ENCODE measurements at places on chromosomes 7 and 10.

GRCh38 chr10:120420421-120420820 lies 36.6 kb upstream of the PLPP4 start:
- no peak for DNase-seq

DNA sequence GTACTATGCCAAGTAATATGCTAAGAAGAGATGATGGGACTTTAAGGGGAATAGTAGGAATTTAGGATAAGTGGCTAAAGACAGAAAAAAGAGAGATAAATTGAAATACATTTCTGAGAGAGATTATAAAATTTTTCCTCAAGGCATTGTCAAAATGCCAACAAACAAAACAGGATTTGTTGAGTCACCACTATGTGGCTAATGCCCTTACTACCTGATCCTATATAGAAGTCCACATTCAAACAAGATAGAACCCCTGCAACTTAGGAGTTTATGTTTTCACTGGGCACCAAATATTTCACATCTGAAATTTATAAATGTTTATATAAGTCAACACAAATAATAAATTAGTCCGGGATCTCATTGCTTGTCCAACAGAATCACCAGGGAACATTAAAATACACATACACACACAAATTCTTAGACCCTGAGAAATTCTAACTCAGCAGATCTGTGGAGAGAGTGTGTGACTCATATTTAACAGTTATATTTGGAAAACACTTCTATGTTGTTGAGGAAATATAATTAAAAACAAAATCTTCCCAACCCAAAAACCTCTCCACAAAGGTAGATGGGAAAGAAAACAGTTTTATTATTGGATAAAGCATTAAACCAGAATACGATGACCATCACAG lies 154.3 kb downstream of the PPP1R3A start:
- DNase-seq: peak; percentile 46

GRCh38 chr7:47786557-47787248 lies 161.6 kb downstream of the PKD1L1 start:
- peak; percentile 90 for DNase-seq

GRCh38 chr10:14552015-14552414 lies 221.3 kb upstream of the FRMD4A start:
- no peak for DNase-seq

- DNase-seq: no peak
Measured at GRCh38 chr10:77180794-77181193, 456.8 kb downstream of the KCNMA1 start.

DNA sequence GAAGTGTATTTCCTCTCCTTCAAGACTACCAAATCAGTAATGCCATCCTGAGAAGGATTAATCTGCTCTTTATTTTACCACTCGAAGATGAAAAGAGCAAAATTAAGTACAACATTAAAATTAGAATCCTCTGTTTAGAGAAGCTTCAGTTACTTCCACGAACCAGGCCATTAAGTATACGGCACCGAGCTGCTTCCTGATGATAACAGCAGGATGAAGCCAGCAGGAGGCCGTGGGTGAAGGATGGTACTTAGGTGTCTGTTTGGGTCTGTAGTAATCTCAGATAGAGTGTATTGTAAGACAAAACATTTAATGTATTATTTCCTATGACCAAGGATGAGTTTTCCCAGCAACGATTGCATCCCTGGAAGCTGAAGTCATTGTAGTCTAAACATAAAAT lies 362.8 kb downstream of the SFMBT2 start:
- no peak for DNase-seq
